ENCODE measurements at places on chromosomes 7 and 10.

GRCh38 chr7:157669768-157670351 lies 333.1 kb downstream of the DNAJB6 start:
- no peak for DNase-seq

GRCh38 chr10:98446661-98447221 lies at the start of gene HPS1:
Gene HPS1, minus strand, starts transcription at chr10:98446935. Its CDS starts 3,695 bp downstream, at chr10:98443240.
- DNase-seq = peak; percentile 75

DNA sequence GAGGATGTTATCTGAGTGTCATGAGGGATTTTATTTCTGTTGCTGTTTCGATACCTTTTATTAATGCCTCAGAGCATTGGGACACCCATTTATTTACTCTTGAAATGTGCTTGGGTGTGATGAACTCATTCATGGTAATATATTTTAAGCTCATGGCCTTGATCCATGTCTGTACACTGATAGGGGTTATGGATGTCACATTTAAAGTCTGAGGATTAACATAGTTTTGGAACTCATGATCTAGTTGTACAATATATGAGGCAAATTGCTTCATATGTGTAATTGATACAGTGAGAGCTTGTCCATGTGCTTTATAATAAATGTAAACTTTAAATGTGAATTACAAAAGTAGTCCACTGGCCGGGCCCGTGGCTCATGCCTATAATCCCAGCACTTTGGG lies 23.0 kb upstream of the ZRANB1 start:
- no peak for DNase-seq

DNA sequence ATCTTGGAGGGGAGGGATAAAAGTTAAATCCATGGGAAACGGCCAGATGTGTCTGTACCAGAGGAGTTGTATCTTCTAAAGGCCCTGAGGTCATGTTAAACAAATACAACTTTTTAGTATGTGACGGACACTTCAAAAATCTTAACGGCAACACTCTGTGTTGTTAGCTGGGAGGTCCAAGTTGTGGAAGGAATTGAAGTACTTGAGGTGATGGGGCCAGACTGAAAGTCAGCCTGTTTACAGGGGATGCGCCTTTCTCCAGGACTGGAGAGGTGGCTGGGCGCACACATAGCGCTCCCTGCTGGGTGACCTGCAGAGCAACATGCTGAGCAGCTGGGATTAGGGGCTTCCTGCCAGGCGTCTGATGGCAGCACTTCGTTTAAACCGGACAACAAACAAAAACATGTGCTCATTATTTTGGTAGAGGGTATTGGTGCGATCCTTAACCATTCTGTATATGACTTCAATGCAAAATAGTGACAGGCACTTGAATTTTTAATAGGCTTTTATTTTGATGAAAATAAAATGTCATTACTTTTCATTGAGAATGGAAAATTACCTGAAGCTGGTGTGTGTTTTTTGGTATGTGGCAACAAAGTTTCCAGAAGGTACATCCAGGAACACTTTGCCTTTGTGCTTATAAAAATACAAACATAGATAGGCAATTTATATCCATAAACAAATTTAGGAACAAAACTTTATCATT lies 198.2 kb downstream of the MLLT10 start:
- DNase-seq = peak; percentile 92

GRCh38 chr7:156232931-156233705 lies 407.5 kb upstream of the RNF32 start:
- no peak for DNase-seq

DNA sequence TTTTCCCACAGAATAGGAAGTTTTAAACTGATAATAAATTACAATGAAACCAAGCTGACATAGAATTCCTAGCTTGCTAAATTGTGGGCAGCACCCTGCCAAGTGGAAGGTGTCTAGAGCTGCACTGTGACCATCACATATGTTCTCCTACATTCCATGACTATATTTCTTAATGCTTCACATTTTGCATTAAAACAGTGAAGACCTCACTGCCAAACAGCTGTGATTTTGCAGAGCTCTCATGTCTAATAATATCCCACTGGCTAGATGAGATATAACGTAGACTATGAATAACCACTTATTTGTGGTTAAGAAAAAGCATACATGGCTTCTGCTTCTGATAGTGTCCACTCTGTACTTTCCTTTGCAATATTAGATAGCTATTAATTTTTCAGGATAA lies 228.3 kb upstream of the TEX47 start:
- no peak for DNase-seq

- peak; percentile 46 for DNase-seq
Measured at GRCh38 chr10:103967448-103968071, 620 bp downstream of the SLK start.

- no peak for DNase-seq
Measured at GRCh38 chr7:47428052-47428767, 153.7 kb downstream of the TNS3 start.

GRCh38 chr7:158996214-158997109 lies 140.1 kb downstream of the DYNC2I1 start:
- peak; percentile 23 for DNase-seq

- no peak for DNase-seq
Measured at GRCh38 chr7:70319057-70319456, 720.8 kb downstream of the AUTS2 start.

GRCh38 chr7:116591202-116592040 lies 66.6 kb downstream of the CAV1 start:
- DNase-seq = no peak
